HCEC 1CT (cell line): ENCODE measurements at places on chromosomes 16 and 17.

DNA sequence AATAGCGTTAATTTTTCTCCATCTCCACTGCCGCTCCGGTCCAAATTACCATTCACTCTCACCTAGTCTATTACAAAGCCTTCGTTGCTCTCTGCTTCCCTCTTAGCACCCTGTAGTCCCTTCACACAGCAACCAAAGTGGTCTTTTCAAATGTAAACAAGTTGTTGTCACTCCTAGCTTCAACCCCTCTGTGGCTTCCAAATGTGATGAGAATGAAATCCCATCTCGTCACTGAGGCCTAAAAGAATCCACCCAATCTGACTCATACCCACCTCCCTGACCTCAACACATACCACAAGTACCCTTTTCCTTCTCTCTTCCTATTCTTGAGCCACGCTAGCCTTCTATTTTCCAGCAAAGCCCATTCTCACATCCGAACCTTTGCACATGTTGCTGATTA lies 2.2 kb upstream of the PELP1 start:
- peak; percentile 57 for DNase-seq

DNA sequence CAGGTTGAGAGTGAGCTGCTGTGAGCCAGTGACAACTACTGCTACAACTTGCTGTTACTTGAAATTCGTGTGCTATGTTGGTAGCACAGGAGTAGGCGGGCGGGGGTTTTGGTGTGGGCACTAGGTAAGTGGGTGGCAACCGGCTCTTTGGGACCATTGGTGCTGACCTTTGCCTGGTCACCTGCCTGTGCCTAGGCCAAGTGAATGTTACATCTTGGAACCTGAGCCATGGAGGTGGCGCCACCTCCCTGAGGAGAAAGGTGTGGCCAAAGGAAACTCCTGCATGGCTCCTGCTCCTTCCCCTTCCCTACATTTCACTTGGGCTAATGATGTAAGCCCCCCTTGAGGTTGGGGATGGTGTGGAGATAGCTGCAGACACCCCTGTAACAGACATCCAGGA lies 25.4 kb upstream of the ARHGAP23 start:
- no peak for DNase-seq

DNA sequence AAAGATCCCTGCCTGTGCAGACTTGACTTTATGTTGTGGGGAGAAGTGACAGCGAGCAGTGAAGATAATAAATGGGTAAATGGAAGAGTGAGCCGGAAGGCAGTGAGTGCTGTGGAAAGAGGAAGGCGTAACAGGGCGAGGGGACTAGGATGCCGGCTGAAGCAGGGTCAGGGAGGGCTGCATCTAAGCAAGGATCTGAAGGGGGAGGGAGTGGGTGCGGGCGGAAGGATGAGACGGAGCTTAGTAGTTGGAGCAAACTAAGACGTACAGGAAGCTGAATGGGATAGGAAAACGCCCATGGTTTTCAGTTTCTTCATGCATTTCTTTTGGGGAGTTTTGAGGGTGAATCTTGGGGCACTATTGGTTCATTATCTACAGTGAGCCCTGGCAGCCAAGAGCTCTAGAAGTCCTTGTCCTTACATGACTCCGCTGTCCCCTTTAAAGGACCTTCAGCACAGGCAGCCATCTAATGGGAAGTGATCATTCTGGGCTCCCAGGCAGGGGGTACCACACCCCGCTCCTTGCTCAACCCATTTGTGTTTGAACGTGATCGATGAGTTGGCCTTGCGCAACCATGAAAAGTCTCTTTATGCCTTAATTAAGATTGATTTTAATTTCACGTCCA lies 10.4 kb upstream of the NAT9 start:
- DNase-seq: no peak

DNA sequence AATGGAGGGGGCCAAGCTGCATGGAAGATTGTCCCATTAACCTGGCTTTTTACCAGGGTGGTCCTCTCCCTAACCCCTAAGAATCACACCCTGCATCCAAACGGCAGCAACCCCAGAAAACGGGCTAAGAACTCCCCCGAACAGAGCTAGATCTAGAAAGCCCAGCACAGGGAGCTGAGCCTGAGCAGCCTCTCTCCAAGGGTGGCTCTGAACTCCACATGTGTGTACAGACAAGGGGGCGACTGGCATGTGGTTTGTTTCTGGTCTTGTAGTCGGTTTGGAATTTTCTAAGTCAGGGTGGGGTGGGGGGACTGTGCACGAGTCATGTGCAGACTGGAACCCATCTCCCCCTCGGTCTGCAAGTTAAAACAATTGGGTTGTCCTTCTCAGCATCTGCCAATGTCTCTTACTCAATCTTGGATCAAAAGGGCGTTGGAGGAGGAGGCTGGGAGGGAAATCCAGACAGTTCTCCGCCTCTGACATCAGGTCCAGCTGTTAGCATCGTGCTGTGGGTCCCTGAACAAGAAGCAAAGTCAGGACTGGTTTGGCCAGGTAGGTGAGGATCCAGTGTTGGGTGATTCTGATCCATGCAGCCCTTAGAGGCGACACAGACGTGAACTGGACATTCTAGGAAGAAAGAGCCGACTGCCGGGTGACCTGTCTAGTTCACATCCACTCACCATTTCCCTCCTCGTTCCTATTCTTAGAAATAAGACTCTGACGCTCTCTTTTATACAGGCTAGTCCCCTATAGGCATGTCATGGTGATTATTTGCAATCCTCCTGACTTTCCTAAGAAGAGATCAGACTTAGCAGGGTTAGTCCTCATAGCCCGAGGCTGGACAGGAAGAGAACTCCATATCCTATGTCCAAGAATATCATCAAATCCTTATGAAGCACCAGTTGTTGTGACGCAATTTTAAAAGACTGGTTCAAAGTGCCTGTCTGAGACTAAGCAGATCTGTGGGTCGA lies 381.8 kb downstream of the SOX9 start:
- DNase-seq: no peak

DNA sequence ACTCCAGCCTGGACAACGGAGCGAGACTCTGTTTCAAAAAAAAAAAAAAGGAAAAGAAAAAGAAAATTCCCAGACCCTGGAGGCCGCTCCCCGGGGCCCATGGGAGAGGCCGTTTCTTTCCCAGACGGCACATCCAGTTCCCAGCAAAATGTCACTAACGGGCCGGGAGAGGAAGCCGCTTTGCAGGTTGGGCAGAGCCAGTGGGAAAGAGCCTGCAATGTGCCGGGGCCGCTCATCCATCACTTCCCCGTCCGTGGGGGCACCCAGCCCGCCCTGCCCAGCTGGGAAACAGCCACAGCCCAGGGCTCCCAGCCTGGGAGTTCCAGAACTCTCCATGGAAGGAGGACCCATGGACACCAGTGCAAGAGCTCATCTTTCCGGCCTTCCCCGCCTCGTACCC lies 41.8 kb upstream of the PABPN1L start:
- no peak for DNase-seq

- no peak for DNase-seq
Observed at GRCh38 chr16:48864055-48864454, 254.1 kb upstream of the N4BP1 start.

DNA sequence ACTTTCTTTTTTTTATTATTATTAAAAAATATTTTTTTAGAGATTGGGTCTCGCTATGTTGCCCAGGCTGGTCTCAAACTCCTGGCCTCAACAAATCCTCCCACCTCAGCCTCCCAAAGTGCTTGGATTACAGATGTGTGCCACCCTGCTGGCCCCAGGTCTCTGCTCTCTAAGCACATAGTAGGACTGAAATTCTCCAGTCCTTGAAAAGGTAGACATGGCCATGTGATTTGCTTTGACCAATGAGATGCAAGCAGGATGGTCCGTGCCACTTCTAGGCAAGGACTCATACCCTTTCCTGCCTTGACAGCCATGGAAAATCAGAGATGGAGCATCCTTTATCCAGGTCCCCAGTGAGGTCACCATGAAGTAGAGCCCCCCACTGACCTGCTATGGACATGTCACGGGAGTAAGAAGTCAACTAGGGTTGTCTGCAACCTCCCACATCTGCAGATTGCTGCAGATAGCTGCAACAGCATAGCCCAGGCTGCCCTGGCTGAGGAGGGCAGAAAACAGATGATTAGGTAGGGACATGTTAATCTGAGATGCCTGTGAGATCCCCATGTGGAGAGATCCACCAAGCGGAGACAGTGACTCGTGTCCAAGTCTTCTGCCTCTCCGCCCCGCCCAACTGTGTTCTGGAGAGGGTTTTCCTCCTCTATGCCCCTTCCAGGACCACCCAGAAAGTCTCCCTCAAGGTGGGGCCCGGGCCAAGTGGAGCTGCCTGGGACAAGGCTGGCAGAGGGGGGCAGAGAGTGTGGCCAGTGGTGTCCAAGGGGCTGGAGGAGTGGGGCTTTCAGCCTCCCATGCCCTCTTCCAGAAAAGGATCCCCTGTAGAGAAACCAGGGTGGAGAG lies 11.0 kb downstream of the GSG1L start:
- no peak for DNase-seq

GRCh38 chr17:7742729-7743128 lies 25.2 kb downstream of the DNAH2 start:
- no peak for DNase-seq

- DNase-seq: no peak
Observed at GRCh38 chr16:31214708-31215286, 878 bp downstream of the TRIM72 start.

GRCh38 chr17:16027708-16028584 lies 28.3 kb downstream of the TTC19 start:
- DNase-seq: peak; percentile 93

DNA sequence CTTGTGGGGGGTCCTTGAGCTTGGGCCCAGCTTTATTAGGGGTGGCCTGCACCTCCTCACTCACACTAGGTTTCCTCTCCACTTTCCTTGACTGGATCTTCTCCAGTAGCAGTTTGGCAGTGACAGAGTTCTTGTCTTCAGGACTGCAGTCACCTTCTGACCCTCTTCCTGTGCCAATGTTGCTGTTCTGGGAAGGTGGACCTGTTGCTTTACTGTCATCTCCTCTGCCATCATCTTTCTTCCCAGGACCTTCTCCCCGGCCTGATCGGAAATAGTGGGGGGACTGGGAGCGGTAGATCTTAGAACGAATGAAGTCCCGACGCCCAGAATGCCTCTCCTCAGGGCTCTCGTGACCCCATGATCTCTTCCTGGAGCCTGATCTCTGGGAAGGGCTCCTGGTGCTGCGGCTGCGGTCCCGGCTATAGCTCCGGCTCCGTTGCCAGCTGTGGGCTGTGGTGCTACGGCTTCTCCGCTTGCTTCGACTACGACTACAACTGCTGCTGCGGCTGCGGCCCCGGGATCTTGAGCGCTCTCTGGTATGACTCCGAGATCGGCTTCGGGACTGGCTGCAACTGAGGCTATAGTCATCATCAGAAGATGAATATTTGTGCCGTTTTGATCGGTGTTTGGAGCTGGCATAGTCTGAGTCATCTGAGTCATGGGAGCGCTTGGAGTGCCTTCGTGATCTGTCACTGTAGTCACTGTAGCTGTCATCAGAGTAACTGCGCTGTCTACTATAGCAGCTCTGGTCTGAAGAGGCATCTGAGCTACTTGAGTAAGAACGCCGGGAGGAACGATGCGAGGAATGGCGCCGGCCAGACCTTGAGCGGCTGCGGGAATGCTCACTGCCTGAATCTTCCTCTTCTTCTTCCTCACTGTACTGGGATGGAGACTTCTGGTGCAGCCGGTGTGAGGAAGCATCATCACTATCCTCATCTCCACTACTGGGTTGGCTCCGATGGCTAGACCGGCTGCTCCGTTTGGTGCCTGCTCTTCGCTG lies 9.5 kb upstream of the ITGA2B start:
- DNase-seq: no peak

- DNase-seq: no peak
Observed at GRCh38 chr17:76189741-76190140, 48.7 kb upstream of the FOXJ1 start.

DNA sequence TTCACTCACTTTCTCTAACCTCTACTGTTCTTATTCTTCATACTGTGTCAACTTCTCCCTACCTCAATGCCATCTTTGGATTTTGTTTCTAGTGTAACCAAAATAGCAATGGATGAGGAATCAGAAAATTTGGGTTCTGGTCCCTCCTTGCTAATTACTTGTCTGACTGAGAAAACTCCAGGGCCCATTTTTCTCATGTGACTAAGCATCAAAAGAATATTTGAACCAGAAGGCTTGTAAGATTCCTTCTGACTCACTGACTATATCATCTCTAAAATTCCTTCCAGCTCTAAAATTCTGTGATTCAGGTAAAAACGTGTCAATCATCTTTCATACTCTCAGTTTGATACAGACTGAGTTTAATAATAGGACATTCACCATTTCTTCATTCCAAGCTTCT lies 57.9 kb downstream of the BRIP1 start:
- DNase-seq: peak; percentile 85

DNA sequence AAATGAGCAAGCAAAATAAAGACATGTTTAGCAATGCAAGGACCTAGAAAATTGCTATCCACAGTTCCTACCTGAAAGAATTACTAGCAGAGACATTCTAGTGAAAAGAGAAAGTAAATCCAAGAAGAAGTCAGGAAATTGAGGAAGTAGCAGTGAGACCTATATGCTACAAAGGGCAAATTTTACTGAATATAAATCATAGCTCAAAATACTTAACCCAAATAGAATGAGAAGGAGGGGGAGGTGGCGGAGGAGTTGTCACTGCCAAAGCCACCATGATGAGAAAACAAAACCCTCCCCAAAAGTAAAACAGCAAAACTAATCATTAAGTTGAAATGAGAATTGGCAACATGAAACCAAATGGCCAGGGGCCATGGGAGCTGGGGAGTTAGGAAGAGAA lies 39.3 kb downstream of the PITPNM3 start:
- no peak for DNase-seq

- no peak for DNase-seq
Observed at GRCh38 chr16:23597003-23597756, 1.1 kb upstream of the NDUFAB1 start.

DNA sequence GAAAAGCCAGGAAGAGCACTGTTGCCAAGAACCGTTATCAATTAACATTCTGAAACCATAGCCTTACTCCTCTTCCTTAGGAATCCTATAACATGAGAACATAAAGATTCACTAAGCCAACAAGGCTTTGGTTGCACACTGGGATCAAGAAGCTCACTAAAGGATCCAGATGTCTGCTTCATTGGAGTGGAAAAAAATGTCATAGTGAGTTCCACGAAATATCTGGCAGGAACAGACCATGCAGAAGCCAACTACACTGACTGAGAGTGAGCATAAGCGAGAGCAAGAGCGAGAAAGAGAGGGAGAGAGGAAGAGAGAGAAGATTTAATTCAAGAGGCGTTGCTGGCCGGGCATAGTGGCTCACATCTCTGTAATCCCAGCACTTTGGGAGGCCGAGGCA lies 13.4 kb upstream of the MEIOC start:
- no peak for DNase-seq

DNA sequence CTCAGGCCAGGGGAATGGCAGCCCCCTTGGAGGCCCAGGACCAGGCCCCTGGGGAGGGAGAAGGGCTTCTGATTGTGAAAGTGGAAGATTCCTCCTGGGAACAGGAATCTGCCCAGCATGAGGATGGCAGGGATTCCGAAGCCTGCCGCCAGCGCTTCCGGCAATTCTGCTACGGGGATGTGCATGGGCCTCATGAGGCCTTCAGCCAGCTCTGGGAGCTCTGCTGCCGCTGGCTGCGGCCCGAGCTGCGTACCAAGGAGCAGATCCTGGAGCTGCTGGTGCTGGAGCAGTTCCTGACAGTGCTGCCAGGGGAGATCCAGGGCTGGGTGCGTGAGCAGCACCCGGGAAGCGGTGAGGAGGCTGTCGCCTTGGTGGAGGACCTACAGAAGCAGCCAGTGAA lies 2.4 kb downstream of the ZNF213 start:
- no peak for DNase-seq

GRCh38 chr16:17983847-17984639 lies 352.5 kb downstream of the NPIPA8 start:
- no peak for DNase-seq

- peak; percentile 77 for DNase-seq
Observed at GRCh38 chr16:19696328-19696727, 21.7 kb downstream of the KNOP1 start.
